IgD-negative memory B cell (primary cell): ENCODE measurements at places on chromosomes 4 and X. TPM values are rescaled to one million over a fixed set of nuclear protein-coding genes. Genes with fewer than 3 reads are reported as not detected.

The CXorf49 gene
- not detected for polyA plus RNA-seq

The PRR32 gene
- polyA plus RNA-seq: not detected

The FAM47A gene
- polyA plus RNA-seq: not detected

The POF1B gene
- 3.9 TPM for polyA plus RNA-seq

The ANOS1 gene
- not detected for polyA plus RNA-seq

The TNIP3 gene
- not detected for polyA plus RNA-seq

The SPRY1 gene
- polyA plus RNA-seq: not detected

The VCX gene
- polyA plus RNA-seq: not detected

The GPR143 gene
- 0.20 TPM for polyA plus RNA-seq

The XAGE1B gene
- polyA plus RNA-seq: not detected
